ENCODE measurements at places on chromosomes 6 and 20. TPM values are rescaled to one million over a fixed set of nuclear protein-coding genes. Genes with fewer than 3 reads are reported as not detected.

- no peak for DNase-seq
- H3K27ac ChIP-seq: no peak overlapping the region
- H3K4me1 ChIP-seq: no peaks in the 10 kb centered on the region
- H3K27me3 ChIP-seq: peaks cover 3% of the 10 kb centered on the region
- no peak overlapping the region for H3K4me3 ChIP-seq
- no peaks in the 10 kb centered on the region for H3K36me3 ChIP-seq
Observed at GRCh38 chr6:100300221-100300736, 164.4 kb downstream of the SIM1 start.

DNA sequence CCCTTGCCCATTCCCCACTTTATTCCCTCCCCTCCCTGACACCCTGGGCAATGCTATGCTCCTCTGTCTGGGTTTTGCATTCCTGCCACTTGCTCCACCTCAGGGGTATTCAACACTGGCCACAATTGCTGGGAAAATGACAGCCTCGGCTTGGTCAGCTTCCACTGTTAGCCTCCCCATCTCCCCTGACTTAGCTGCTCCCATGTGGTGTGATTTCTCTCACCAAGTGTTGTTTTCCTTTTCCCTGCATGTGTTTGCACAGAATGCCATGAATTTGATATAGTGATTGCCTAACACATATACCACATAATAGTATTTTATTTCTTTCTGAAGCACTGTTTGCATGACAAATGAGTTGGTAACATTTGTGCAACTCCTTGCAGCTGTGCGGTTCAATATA, 1.4 kb upstream of the LEMD2 start:
- no peaks in the 10 kb centered on the region for H3K27me3 ChIP-seq
- peaks cover 35% of the 10 kb centered on the region for H3K4me1 ChIP-seq
- peak overlapping the region; percentile 45 for H3K4me3 ChIP-seq

- DNase-seq: no peak
- peaks cover 14% of the 10 kb centered on the region for H3K27me3 ChIP-seq
- no peak overlapping the region for H3K27ac ChIP-seq
- H3K36me3 ChIP-seq: no peaks in the 10 kb centered on the region
Observed at GRCh38 chr20:33169176-33169794, 1.3 kb downstream of the BPIFA2 start.

DNA sequence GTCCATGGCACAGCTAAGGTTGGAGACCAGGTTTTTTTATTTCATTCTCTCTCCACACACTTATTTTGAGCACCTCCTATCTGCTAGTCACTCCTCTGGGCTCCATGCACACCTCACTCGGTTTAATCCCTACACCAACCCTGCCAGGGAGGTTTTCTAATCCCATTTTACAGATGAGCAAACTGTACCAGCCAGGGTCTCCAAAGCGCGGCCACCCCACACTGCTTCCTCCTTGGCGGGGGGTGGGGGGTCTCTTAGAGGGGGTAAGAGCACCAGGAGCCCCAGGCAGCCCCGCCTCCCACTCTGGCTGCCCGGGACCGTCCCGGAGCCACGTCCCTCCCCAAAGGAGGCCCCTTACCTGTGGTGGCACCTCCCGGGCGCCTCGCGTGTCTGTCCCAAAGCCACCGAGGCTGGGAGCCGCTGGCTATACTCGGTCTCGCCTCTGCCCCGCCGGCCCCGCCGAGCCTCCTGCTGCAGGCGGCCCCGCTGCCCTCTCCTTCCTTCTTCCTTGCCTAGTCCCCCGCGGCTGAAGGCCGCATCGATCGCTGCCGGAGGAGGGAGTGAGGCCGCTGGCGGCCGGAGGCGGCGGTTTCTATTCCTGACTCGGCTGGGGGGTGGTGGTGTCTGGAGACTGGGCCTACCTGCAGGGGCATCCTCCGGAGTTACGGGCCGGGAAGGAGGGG, at the start of gene KCNS1:
KCNS1 (minus strand) TSS at position 565 of the 683 bp plus-strand sequence. CDS start 1,891 bp downstream, outside the sequence.
- H3K36me3 ChIP-seq: no peaks in the 10 kb centered on the region
- H3K27me3 ChIP-seq: peaks cover 50% of the 10 kb centered on the region
- DNase-seq: no peak
- H3K4me1 ChIP-seq: peaks cover 21% of the 10 kb centered on the region

BPIFB2 gene
- not detected for total RNA-seq

DNA sequence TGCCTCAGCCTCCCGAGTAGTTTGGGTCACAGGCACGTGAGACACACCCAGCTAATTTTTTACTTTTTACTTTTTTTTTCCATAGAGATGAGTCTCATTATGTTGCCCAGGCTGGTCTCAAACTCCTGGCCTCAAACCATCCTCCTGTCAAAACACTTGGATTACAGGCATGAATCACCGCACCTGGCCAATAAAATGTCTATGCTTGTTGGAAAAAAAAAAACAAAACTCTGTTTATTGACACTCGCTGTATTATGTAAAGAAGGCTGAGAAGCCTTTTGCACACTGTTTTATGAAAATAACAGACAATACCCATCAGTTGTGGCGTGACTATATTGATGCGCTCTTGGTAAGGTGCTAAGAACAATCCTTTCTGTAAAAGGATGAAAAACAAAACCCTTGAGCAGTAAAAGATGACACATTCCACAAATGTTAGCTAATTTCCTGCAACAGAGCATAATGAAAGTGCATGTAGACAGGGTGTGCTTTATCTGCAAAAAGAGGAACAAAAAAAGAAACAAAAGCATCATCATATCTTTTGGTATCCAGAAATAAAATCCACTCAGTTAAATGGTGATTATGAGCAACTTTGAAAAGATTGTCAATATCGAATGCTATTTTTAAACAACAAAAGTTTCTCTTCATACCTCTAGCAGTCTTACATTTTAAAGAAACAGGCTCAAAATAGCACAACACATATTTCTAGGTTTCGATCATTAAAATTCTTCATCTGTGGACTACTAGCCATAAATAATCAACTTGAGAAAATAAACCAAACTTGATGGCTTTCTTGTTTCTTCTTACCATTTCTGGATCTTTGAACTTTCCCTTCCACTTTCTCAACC, 108.3 kb upstream of the PHACTR1 start:
- H3K4me1 ChIP-seq: peaks cover 19% of the 10 kb centered on the region
- peaks cover 9% of the 10 kb centered on the region for H3K27me3 ChIP-seq
- no peak for DNase-seq
- peak overlapping the region; percentile 17 for H3K4me3 ChIP-seq
- no peak overlapping the region for H3K27ac ChIP-seq
- H3K36me3 ChIP-seq: no peaks in the 10 kb centered on the region

Data from activated B cell treated with CpG ODN at 0.5 μM for 24 hours (primary cell).